ENCODE measurements at places on chromosomes 12 and 14. TPM values are rescaled to one million over a fixed set of nuclear protein-coding genes. Genes with fewer than 3 reads are reported as not detected.

The SLC17A8 gene
- under 0.01 TPM for total RNA-seq

DNA sequence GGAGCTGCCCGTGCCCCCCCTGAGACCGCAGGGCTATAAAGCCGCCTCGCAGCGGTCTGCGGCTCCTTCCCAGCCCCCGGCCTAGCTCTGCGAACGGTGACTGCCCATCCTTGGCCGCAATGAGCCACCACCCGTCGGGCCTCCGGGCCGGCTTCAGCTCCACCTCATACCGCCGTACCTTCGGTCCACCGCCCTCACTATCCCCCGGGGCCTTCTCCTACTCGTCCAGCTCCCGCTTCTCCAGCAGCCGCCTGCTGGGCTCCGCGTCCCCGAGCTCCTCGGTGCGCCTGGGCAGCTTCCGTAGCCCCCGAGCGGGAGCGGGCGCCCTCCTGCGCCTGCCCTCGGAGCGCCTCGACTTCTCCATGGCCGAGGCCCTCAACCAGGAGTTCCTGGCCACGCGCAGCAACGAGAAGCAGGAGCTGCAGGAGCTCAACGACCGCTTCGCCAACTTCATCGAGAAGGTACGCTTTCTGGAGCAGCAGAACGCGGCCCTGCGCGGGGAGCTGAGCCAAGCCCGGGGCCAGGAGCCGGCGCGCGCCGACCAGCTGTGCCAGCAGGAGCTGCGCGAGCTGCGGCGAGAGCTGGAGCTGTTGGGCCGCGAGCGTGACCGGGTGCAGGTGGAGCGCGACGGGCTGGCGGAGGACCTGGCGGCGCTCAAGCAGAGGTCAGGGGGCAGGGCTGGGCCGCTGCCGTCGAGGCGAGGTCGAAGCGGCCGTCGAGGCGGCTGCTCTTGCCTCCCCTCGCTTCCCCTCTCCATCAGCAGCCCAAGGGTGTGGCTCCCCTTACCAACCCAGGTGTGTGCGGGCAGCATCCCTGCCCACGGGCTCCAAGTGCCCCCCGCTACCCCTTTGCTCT, at the start of gene PRPH:
PRPH (plus strand) TSS at position 66 of the 855 bp plus-strand sequence; CDS start at position 120, 54 bp downstream.
- no peak for DNase-seq

DNA sequence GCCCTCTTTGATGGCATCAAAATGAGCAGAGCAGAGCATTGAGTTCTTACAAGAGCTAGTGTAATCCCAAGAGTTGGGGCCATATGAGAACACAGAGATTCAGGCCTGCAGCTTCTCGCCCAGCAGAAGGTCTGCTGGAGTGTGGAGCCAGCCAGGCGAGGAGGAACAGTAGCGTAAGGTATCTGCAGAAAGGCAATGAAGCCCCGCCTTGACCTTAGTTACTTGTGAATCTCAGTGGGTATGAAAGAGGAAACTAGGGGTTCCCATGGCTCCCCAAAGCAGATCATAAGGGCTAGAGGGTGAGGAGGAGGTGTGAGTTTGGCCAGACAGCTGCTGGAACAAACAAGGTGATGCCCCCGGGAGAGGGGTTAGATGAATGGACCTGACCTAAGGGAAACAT, 49.4 kb downstream of the SLC8A3 start:
- no peak for DNase-seq

DNA sequence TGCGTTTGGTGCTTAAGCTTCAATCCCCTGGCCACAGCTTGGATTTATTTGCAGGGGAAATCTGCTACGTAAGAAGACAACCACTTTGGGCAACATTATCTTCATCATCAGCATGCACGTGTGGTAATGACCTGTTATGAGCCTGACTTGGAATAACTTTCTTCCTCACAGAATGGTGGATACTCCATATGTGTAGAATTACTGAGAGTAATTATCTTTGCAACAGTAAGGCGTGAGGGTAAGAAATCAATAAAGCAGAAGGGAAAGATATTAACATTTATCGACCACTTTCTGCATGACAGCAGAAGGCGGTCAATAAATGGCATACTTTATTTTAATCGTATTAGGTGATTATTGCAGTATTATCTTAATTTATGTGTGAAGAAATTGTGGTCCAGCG, 152.7 kb downstream of the RGS6 start:
- DNase-seq, result no peak

DNA sequence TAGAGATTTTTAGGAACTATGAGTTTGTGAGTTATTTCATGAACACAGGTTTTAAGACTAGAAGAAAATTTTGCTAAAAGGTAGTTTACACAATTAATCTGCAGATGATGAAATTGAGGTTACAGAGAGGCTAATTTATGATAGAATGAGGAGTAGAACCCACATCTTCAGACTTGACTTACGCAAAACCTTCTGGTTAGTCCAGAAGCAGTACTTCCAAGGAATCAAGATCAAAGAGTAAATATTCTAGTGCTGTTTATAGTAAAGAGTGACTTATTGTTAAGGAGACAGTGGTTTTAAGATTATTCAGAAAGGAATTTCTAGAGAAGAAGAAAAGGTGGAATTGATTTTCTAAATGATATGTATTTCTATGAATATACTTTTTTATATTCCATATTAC, 10.6 kb upstream of the KITLG start:
- DNase-seq, result no peak

- DNase-seq, result no peak
Measured at GRCh38 chr14:61222388-61222787, 58.8 kb downstream of the TMEM30B start.

- DNase-seq, result no peak
Measured at GRCh38 chr14:89466944-89467343, 49.9 kb upstream of the FOXN3 start.

Data from kidney epithelial cell (primary cell).